ENCODE measurements at places on chromosomes 5 and 9.
A peak's percentile ranks its signal among the peaks of the same experiment; 100 is the strongest.

DNA sequence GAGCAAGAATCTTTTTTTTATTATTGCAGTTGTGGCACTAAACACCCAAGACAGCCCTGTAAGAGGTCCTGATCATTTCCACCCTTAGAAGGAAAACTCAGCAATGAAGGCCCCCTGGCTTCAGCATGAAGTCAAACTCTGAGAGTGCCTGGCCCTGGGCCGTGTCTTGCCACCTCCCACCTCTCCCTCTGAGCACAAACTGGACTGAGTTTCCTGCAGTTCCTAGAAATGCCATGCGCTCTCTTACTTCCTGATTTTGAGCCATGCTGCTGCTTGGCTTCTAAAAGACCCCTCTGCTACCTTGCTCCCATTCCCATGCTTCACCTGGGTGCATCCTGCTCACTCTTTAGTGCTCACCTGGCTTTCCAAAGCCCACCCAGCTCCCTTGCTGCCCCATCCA, 140.4 kb upstream of the KLF9 start:
- no peaks in the 10 kb centered on the region for H3K36me3 ChIP-seq
- no peaks in the 10 kb centered on the region for H3K4me1 ChIP-seq
- no peak overlapping the region for H3K27ac ChIP-seq

DNA sequence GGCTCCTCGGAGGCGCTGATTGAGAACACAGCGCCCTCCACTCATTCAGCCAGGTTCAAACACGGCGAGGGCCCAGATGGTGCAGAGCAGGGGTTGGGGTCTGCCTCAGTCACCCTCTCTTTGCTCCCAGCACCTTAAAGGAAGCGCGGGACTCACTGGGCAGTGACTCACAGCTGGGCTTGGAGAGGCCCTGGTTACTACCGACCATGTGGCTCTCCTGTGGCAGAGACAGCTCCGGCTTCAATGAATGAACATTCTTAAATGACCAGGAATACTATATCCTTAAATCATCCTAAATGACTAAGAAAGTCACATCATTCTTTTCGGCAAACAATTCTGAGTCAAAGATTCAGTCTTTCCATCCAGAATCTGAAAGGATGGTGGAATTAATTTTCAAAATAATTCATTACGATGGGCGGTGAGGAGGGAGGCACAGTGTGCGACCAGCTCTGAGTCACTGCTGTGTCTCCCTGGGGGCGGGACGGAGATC, 1.6 kb upstream of the INPP5E start:
- no peak overlapping the region for H3K27ac ChIP-seq
- H3K27me3 ChIP-seq, result no peaks in the 10 kb centered on the region
- H3K4me3 ChIP-seq, result peak overlapping the region; percentile 70

GRCh38 chr9:70006306-70006705, 37.3 kb upstream of the MAMDC2 start:
- peaks cover 11% of the 10 kb centered on the region for H3K27me3 ChIP-seq
- no peaks in the 10 kb centered on the region for H3K36me3 ChIP-seq
- no peaks in the 10 kb centered on the region for H3K4me1 ChIP-seq
- DNase-seq, result no peak

GRCh38 chr9:88828018-88828417, 163.2 kb upstream of the S1PR3 start:
- DNase-seq, result no peak
- peaks cover 3% of the 10 kb centered on the region for H3K4me1 ChIP-seq

DNA sequence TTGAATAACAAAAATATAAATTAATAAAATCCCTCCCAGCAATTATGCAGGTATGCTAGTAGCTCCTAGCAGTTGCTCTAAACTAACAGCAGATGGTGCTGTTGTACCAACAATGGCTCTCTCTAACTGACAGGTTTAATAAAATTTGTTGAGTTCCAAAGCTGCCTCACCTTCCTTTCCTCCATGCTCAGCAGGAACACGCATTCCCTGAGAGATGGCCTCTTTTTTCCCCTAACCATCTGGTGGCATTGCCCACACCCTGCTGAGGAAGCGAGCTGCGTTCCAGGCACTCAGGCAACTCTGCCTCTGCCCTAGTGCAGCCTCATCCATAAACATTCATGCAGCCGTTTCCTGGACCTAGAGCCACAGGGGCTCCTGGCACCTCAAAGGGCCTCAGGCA, 106.2 kb downstream of the KLHL3 start:
- no peak overlapping the region for H3K4me3 ChIP-seq
- no peaks in the 10 kb centered on the region for H3K4me1 ChIP-seq
- H3K36me3 ChIP-seq, result peaks cover 18% of the 10 kb centered on the region
- DNase-seq, result peak; percentile 31

DNA sequence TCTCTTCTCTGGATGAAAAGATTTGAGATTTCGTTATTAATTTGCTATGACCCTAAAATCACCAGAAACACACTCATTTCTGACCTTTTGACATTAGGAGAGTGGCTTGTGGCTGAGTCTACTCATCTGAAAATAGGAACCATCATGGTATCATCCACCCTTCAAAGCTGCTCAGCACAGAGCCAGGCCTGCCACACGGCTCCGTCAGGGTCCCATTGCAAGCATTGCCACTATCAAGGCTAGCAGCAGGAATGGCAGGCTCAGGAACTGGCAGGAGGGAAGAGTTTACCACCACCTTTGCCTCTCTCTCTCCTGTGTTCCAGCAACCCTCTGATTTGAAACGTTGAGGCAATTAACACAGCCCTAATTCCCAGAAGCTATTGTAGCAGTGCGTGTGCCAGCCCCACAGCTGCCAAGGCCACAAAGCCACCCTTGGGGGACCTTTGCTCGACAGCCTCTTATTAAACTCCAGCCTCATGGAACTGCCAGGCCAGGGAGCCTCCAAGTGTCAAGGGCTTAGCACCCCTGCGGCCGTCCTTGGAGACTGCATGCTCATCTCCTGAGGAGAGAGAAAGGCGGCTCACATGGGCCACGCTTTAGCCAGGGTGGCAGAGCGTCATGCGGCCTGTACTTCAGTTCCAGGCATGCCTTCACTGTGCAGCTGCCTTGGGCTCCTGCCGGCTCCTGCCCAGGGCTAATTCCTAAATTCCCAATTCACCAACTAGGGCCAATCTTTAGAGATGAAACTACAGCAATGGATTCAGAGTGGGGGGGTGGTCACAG, 145.9 kb downstream of the ROR2 start:
- no peak overlapping the region for H3K27ac ChIP-seq
- H3K4me1 ChIP-seq, result peaks cover under 1% of the 10 kb centered on the region
- DNase-seq, result no peak
- peaks cover 3% of the 10 kb centered on the region for H3K27me3 ChIP-seq

GRCh38 chr5:96189028-96189826, 227.6 kb upstream of the ELL2 start:
- no peak overlapping the region for H3K4me3 ChIP-seq
- peaks cover 9% of the 10 kb centered on the region for H3K4me1 ChIP-seq
- DNase-seq, result no peak
- H3K27ac ChIP-seq, result no peak overlapping the region
- peaks cover 10% of the 10 kb centered on the region for H3K27me3 ChIP-seq
- H3K36me3 ChIP-seq, result no peaks in the 10 kb centered on the region

DNA sequence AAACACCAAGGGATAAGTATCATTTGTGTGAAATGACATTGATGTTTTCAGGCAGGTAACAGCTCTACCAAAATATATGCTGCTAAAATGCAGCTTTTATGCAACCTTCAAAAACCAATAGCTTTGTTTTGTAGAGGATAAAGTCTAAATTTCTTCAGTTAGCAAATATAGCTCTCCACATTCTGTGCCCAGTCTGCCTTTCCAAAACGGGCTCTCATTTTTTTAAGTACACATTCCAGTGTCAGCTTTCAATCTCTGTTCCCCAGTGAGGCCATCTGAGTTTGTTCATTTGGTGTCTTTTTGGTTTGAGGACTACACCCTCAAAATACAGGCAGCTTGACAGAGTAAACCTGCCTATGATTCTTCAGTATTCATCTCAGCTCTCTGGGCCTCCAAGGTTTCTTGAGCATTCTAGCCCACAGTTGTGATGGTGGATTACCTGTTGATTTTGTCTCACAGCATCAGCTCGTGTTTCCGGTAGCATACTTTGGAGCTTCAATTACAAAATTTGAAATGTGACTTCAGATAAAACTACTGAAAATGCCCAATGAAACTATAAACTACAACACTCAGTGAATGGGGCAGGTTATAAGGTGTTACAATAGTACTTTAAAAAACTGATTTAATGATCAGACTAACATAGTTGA, 55.7 kb downstream of the NR3C1 start:
- H3K4me1 ChIP-seq, result peaks cover 13% of the 10 kb centered on the region
- H3K27me3 ChIP-seq, result no peaks in the 10 kb centered on the region
- no peak overlapping the region for H3K4me3 ChIP-seq
- no peak for DNase-seq
- H3K27ac ChIP-seq, result no peak overlapping the region
- no peaks in the 10 kb centered on the region for H3K36me3 ChIP-seq

- DNase-seq, result no peak
- no peaks in the 10 kb centered on the region for H3K4me1 ChIP-seq
- H3K27ac ChIP-seq, result no peak overlapping the region
- H3K27me3 ChIP-seq, result peaks cover 3% of the 10 kb centered on the region
- H3K4me3 ChIP-seq, result no peak overlapping the region
- H3K36me3 ChIP-seq, result no peaks in the 10 kb centered on the region
Observed at GRCh38 chr9:19568946-19569345, 160.1 kb downstream of the ACER2 start.

GRCh38 chr9:20023961-20024571, 235.2 kb upstream of the SLC24A2 start:
- no peak overlapping the region for H3K4me3 ChIP-seq
- no peak for DNase-seq
- H3K4me1 ChIP-seq, result no peaks in the 10 kb centered on the region
- H3K27me3 ChIP-seq, result no peaks in the 10 kb centered on the region

DNA sequence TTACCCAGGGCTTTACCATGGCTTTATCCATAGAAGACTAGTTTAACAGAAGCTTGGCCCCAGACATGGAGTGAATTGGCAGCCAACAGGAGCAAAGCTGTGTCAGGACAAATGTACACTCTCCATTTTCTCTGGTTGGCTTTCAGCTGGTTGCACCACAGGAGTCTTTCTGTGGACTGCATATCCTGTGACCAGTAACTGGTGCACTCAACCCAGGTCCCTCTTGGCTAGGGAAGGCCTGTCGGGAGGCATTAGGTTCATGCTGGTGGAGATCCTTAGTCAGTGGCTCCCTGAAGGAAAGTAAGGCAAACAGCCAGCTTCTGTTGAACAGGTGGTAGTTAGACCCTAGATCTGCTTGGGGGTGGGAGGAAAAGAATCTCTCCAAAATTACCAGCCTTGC, 146.9 kb upstream of the TLX3 start:
- no peaks in the 10 kb centered on the region for H3K36me3 ChIP-seq
- no peaks in the 10 kb centered on the region for H3K27me3 ChIP-seq

DNA sequence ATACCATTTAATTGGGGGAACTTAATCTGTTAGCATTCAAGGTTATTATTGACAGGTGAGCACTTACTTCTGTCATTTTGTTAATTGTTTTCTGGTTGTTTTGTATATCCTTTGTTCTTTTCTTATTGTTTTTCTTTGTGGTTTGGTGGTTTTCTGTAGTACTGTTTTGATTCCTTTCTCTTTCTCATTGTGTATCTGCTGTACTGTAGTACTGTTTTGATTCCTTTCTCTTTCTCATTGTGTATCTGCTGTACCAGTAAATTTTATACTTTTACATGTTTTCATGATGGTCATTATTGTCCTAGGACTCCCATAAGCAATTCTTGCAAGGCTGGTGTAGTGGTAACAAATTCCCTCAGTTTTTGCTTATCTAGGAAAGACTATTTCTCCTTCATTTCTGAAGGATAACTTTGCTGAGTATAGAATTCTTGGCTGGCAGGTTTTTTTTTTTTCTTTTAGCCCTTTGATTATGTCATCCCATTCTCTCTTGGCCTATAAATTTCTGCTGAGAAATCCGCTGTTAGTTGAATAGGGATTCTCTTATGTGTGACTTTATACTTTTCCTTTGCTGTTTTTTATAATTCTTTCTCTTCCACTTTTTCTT, 24.1 kb upstream of the CACNA1B start:
- DNase-seq, result no peak
- H3K36me3 ChIP-seq, result peaks cover 8% of the 10 kb centered on the region
- H3K27ac ChIP-seq, result no peak overlapping the region
- H3K4me3 ChIP-seq, result no peak overlapping the region
- peaks cover 8% of the 10 kb centered on the region for H3K27me3 ChIP-seq
- no peaks in the 10 kb centered on the region for H3K4me1 ChIP-seq

All from naive thymus-derived CD8-positive, alpha-beta T cell (primary cell).